ENCODE measurements at places on chromosomes 7 and 10. TPM values are rescaled to one million over a fixed set of nuclear protein-coding genes. Genes with fewer than 3 reads are reported as not detected.

GRCh38 chr7:141189231-141189630 lies 115.4 kb downstream of the TMEM178B start:
- DNase-seq, result no peak

DNA sequence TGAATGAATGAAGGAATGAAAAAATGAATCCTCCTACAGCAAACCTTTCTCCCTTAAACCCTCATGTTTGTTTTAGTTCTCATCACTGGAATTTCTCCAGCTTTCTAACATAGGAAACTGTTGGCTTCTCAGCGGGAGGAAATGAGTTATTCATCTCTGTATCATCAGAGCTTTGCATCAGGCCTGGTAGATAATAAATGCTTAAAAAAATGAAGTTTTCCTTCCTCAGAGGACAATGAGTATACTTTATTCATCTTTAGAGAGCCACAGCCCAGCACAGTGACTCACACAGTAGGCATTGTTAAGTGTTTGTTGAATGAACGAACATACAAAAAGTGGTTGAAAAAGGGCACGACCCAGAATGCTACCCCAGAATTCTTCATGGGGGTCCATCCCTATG lies 62.6 kb downstream of the COL13A1 start:
- no peak for DNase-seq

GRCh38 chr7:155007947-155008346 lies 5.0 kb upstream of the PAXIP1 start:
- DNase-seq, result peak; percentile 30

DNA sequence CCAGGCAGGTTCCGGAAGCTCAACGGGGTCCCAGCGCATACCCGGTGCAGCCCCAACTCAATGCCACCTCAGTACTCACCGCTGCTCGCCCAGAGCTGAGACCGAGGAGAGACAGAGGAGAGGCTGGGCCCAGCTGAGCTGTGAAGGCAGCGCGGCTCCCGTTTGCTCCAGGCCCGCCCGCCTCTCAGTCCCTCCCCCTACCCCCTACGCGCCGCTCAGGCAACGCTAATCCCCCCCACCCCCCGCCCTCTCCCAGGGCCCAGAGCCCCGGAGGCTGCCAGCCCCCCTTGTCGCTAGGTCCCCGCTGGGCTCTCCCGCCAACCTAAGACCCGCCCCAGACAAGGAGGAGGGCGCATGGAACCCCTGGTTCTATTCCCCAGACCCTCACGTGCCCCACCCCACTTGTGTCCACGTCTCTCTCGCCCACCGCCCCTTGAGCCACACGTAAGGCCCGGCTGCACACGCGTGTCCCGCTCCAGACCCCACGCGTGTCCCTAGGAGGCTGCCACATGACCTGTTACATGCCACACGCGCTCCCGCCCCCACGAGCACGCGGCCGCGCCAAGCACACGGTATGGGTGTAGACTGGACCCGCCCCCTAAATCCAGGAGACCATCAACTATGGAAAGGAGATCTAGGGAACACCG lies at the start of gene PSD:
Gene PSD (minus strand): TSS at position 164 of the 647 bp plus-strand sequence. CDS start 1,747 bp downstream, outside the sequence.
- no peak for DNase-seq

DNA sequence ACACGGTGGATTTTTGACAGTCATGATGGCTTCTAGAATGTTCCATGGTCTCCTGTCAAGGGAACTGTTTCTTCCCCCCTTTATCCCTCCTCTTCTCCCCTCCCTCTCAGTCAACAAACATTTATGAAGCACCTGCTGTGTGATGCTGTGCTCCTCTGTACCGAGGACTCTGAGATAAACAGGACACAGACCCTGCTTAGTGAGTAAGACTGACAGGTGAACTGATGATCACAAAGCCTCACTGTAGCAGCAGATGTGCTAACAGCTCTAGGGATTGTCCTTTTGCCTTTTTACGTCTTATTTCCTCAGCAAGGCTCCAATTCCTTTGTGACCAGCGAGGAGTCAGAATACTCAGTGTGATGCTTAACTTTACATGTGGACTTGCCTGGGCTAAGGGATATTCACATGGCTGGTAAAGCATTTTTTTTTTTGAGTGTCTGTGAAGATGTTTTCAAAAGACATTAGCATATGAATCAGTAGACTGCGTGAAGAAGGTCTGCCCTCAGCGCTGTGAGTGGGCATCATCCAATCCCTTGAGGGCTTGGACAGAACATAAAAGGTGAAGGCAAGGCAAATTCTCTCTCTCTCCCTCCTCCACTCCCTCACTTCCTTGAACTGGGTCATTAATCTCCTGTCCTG lies 170.1 kb downstream of the ADRA2A start:
- no peak for DNase-seq

DNA sequence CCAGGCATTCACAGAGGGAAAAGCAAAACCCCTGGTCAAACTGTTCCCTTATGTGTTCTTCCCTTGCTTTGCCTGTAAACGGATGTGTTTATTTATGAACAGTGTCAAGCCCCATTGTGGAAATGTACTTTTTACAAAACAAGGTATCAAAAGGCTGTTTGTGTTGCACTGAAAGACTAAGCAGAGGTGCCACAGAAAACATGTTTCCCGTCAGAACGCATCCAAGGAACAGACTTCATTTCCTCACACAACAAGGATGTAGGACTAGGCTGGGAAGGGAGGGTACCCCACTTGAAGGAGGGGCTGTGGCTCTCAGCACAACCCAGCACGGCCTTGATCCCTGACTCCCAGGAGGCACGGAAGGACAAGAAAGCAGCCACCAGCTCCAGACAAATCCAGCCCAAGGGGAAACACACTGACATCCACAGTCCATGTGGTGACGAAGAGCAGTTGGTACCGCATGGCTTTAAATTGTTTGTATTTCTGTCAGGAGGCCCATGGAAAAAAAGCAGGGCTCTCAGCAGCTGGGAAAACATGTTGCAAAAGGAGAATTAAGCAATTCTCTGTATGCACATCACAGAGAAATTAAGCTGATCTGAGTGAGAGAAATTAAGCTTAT lies 85.6 kb downstream of the RNF216 start:
- DNase-seq, result no peak

DNA sequence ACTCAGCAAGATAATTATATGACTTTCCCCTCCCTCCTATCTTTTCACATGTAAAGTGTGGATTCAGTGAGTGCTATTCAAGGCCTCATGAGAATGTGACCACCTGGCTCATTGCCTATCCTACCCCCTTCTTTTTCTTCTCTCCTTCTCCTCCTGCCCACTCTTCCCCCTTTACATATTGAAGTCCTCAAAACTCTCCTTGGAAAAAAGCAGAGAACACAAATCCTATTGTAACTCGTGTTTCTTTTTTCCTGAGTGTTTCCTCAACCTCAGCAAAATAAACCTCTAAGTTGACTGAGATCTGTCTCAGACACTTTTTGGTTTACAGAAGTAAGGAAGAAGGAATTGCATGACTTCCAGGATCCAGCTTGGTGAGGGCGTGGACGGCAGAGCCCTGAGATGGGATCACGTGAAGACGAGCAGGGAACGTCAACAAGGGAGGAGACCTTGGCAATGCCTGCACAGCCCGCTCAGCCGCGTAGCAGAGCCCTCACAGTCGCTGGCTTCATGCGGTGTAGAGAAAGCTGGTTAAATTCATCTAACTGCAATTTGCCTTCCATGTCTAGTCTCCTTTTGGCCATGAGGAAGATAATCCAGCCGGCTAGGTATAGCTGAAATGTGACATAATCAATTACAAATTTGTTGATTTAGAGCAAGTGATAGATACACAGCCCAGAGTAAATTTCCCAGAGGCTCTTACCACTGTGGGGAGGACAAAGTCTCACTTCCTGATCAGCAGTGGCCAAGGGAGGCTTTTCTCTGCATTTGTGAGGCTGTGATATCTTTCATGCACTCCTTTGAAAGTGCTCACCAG lies 75.7 kb downstream of the LYZL2 start:
- no peak for DNase-seq

GRCh38 chr10:47237316-47238260 lies 62.4 kb upstream of the GDF10 start:
- DNase-seq, result no peak

DNA sequence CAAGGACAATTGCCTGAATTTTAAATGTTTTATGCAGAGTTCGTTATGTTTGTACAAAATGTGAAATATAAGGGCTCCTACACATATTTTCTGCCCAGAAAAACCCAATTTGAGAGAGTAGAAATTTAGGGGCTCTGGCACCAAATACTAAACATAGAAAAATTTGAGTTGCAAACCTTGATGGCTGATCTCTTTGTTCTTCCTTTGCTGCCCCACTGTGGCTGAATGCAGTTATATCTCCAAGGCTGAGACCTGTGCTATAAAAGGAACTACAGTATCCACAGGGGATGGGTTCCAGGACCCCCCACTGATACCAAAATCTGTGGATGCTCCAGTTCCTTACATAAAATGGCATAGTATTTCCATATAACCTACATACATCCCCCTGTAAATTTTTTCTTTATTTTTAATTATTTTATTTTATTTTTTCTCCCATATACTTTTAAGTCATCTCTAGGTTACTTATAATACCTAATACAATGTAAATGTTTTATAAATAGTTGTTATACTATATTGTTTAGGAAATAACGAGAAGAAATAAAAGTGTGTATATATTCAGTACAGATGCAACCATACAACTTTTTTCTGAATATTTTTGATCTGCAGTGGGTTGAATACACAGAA lies 22.5 kb downstream of the CFAP43 start:
- peak; percentile 7 for DNase-seq

DNA sequence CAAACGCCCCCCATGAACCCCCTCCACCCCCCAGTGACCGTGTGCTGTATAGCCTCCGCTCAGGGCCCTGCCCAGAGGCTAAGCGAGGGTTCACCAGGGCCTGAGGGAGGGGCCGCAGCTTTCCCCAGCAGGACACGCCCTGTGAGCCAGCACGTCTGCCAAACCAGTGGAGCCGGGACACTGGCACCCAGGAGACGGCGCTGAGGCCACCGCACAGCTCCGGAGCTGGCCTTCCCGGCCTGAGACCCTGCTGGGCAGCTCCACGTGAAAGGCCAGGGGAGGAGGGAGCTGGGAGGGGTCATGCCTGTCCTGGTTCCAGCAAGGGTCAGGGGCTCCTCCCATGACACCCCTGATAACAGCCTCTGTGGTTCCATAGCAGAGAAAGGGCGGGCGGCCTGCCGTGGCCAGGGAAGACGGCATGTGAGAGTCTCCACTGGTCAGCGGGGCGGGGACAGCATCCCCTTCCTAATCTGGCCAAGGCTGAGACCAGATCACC lies 278.3 kb downstream of the ELFN1 start:
- DNase-seq, result no peak

GRCh38 chr10:118042336-118042735 lies 4.4 kb downstream of the RAB11FIP2 start:
- no peak for DNase-seq

GRCh38 chr7:134155206-134155605 lies 28.1 kb downstream of the LRGUK start:
- no peak for DNase-seq

- no peak for DNase-seq
Observed at GRCh38 chr10:38038932-38039245, 28.4 kb downstream of the ZNF33A start.

GRCh38 chr10:124511205-124512039 lies 49.8 kb downstream of the LHPP start:
- DNase-seq, result no peak

DNA sequence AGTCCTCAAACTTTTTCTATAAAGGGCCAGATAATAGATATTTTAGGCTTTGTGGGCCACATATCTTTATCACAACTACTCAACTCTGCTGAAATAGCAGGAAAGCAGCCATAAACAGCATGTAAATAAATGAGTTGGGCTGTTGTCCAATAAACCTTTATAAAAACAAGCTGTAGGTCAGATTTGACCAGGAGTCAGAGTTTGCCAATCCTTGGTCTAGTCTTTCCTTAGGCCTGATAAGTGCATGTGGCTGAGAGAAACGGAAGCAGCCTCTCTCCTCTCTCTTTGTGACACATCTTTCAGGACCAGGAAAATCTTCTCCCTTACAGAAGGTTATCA lies 724.5 kb downstream of the GRID1 start:
- DNase-seq, result no peak

DNA sequence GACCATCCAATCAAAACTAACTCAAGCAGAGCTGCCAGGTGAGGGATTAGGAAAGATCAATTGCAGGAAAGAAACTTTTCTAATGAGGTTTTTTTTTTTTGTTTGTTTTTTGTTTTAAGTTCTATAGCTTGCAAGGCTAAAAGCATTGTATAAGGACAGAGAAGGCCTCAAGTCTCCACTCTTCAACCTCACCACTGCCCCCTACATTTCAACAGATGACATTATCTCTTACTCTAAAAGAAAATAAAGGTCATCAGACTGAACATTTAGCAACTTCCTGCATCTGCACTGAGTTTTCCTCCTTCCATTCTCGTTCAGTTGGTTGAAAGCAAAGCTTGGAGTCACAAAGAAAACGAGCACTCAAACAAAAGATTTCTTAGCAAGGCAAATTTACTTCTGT lies 45.2 kb upstream of the EXOC4 start:
- DNase-seq, result no peak

GRCh38 chr7:146054909-146055308 lies 61.7 kb upstream of the CNTNAP2 start:
- DNase-seq, result no peak

The BTBD16 gene
- not detected for polyA plus RNA-seq

The ANXA8L1 gene
- polyA plus RNA-seq, result not detected

The MEST gene
- 5.6 TPM for polyA plus RNA-seq

The ANKRD61 gene
- not detected for polyA plus RNA-seq

DNA sequence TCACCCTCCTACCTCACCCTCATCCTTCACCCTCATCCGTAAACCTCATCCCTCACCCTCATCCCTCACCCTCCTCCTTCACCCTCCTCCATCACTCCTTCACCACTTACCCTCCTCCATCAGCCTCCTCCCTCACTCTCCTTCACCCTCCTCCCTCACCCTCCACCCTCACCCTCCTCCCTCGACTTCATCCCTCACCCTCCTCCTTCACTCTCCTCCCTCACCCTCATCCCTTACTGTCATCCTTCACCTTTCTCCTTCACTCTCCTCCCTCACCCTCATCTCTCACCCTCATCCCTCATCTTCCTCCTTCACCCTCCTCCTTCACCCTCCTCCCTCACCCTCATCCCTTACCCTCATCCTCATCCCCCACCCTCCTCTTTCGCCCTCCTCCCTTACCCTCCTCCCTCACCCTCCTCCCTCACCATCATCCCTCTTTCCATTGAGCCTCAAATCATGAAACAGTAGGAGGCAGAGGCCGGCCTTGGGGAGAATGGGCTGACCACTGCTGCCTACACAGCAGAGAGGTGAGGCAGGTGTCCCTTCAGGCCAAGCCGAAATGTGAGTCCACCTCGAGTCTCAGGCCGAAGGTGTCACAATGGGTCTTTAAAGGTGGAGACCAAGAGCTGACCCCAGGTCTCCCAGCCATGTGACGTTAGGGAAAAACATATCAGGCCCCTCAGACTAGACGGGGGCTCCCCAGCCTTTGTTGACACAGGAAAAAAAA lies 53.0 kb downstream of the PDGFA start:
- DNase-seq, result no peak

DNA sequence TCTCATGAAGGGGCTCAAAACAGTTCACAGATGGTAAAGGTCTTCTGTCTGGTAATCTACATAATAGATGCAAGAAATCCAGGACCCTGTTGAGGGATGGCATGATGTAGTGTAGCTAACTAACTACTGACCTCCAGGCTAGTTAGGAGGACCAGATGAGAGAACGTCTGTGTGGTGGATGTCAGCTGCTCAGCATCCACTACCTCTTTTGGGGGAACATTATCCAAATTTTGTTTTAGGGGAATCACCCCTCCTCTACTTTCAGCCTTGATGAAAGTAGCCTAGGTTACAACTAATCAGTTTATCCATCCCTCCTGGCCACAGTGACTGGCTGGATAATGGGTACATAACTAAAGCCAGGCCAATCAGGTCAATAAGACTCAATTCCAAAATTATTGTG lies 246.0 kb downstream of the RNLS start:
- DNase-seq, result no peak

The FAM204A gene
- 159 TPM for polyA plus RNA-seq

The FIGNL1 gene
- polyA plus RNA-seq, result 18.5 TPM

The TUBB8 gene
- polyA plus RNA-seq, result not detected

The SFTPA1 gene
- not detected for polyA plus RNA-seq

The SCD gene
- polyA plus RNA-seq, result 1.7 TPM

Data from naive B cell (primary cell).